Aorta (tissue), 5 donors: ENCODE measurements at places on chromosomes 4 and X. TPM values are rescaled to one million over a fixed set of nuclear protein-coding genes. Genes with fewer than 3 reads are reported as not detected.

KIT gene
- 18.7 TPM for total RNA-seq

- DNase-seq: no peak
- H3K27ac ChIP-seq: no peak overlapping the region
- H3K27me3 ChIP-seq: no peaks in the 10 kb centered on the region
- H3K4me3 ChIP-seq: no peak overlapping the region
Measured at GRCh38 chr4:127586922-127587571, 45.7 kb upstream of the INTU start.

DNA sequence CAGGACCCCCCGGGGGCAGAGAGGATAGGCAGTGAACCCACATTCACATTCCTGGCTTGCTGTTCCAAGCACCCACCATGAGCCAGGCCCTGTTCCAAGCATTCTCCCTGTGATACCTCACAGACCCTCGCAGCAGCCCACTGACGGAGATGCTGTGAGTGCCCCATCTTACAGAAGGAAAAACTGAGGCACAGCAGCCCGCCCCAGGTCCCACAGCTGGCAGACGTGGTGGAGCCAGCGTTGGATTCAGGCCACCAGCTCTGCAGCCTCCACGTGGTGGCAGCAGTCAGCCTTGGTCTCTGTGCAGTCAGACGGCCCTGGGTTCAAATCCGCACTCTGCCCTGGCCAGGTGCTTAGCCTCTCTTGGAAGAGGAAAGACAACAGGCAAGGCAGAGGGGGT is 16.8 kb downstream of the MAN2B2 start:
- peaks cover 4% of the 10 kb centered on the region for H3K36me3 ChIP-seq
- H3K27ac ChIP-seq: no peak overlapping the region
- H3K4me3 ChIP-seq: no peak overlapping the region
- no peaks in the 10 kb centered on the region for H3K27me3 ChIP-seq
- DNase-seq: no peak
- no peaks in the 10 kb centered on the region for H3K4me1 ChIP-seq

DNA sequence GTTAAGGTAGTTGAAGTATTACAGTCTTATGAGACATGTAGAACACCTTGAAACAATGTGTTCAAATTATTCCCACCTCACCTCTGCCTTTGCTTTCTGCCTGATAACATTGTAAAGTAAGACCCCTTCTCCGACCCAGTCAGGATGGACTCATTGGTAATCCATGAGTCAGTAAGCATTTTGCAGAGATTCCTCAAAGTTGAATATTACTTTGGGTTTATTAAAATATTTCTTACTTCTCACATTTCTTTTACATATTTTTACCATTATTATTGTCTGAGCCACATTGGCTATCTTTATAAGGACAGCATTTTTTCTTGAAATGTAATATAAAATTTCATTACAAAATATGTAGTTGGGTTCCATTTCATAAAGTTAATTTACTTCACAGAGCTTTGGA is 201.6 kb downstream of the BMPR1B start:
- no peaks in the 10 kb centered on the region for H3K36me3 ChIP-seq
- no peak overlapping the region for H3K4me3 ChIP-seq
- no peak for DNase-seq
- no peaks in the 10 kb centered on the region for H3K27me3 ChIP-seq

DNA sequence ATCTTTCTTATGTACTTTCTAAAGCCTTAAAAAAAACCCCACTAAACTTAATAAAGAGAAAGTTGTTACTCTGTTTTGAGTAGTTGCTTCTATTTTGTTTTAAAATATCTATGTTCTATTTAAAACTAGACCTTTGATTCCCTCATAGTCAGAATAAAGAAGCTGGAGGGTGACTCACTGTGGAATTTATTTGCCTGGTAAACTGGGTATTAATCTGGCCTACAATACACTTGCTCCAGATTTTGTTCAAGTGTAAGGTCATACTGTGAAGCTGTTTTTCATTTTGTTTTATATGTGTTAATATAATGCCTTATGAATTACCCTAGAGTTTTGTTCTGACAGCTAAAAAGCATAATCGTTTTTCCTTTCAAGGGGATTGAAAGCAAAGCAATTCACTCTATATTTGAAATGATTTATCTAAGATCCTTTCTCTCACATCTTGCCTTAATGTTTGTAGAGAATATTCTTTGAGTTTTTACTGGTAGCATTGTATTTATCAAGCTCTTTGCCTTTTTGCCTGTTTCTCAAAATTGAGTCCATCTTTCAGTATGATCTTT is 277.4 kb upstream of the PITX2 start:
- no peaks in the 10 kb centered on the region for H3K36me3 ChIP-seq
- DNase-seq: no peak
- H3K27ac ChIP-seq: no peak overlapping the region
- no peaks in the 10 kb centered on the region for H3K27me3 ChIP-seq
- no peaks in the 10 kb centered on the region for H3K4me1 ChIP-seq

- no peaks in the 10 kb centered on the region for H3K27me3 ChIP-seq
- H3K4me3 ChIP-seq: no peak overlapping the region
- H3K36me3 ChIP-seq: no peaks in the 10 kb centered on the region
- H3K4me1 ChIP-seq: no peaks in the 10 kb centered on the region
Measured at GRCh38 chrX:2545144-2545543, 44.4 kb upstream of the DHRSX start.

MGAT4D gene
- not detected for total RNA-seq

GRCh38 chr4:48681856-48682255 is 98.2 kb downstream of the FRYL start:
- no peak overlapping the region for H3K4me3 ChIP-seq
- H3K36me3 ChIP-seq: no peaks in the 10 kb centered on the region
- H3K4me1 ChIP-seq: no peaks in the 10 kb centered on the region
- DNase-seq: no peak
- no peak overlapping the region for H3K27ac ChIP-seq

RGN gene
- total RNA-seq: 20.2 TPM

- H3K4me1 ChIP-seq: no peaks in the 10 kb centered on the region
- no peak overlapping the region for H3K4me3 ChIP-seq
- H3K27me3 ChIP-seq: no peaks in the 10 kb centered on the region
- H3K36me3 ChIP-seq: no peaks in the 10 kb centered on the region
Measured at GRCh38 chr4:112280386-112281056, 5.2 kb downstream of the TIFA start.

SPANXB1 gene
- total RNA-seq: not detected

TRO gene
- total RNA-seq: 13.5 TPM
